B cell (primary cell): ENCODE measurements at places on chromosomes 2 and 18. TPM values are rescaled to one million over a fixed set of nuclear protein-coding genes. Genes with fewer than 3 reads are reported as not detected.
A peak's percentile ranks its signal among the peaks of the same experiment; 100 is the strongest.

DNA sequence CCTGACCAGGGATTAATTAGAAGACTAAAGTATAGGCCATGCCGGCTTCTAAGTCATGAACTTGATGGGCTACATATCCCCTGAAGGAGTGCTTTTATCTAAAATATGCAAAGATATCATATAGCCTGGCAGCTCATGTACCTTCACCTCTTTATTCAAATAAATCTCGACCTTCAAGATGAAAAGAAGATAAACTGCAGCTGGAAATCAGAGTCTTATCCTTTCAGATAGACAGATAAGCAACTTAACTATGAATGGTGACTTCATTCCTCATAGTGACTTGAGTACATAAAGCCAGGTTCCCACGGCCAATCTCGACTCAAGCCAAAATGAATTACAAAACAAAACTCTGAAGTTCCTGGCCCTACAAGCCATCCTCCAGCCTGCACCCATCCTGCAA lies 165.3 kb upstream of the KLHL29 start:
- H3K36me3 ChIP-seq = no peaks in the 10 kb centered on the region
- no peak for DNase-seq
- H3K27ac ChIP-seq = no peak overlapping the region
- H3K27me3 ChIP-seq = no peaks in the 10 kb centered on the region
- H3K4me3 ChIP-seq = no peak overlapping the region

TRIB2 gene
- 35.0 and 36.3 TPM in 2 replicates for total RNA-seq

DNA sequence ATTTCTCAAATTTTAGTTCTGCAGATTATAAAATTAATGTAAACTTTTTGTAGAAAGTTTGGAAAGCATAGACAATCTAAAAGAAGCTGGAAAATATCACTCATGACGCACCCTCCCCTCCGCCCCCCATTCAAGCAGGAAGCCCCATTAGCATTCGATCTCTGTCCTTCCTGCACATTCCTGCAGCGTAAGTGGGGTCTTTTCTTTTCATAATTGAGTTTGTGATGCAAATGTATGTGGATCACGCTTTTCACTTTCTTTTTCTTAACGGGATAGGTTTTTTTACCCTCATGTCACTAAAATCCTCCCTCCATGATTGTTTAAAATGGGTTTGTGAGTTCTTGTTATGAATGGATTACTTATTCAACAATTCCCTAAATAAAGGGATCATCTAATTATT lies 181.7 kb upstream of the HDAC4 start:
- H3K27me3 ChIP-seq = no peaks in the 10 kb centered on the region
- no peak overlapping the region for H3K27ac ChIP-seq
- H3K4me3 ChIP-seq = no peak overlapping the region
- no peaks in the 10 kb centered on the region for H3K4me1 ChIP-seq

- H3K36me3 ChIP-seq = no peaks in the 10 kb centered on the region
- no peaks in the 10 kb centered on the region for H3K27me3 ChIP-seq
- no peak overlapping the region for H3K27ac ChIP-seq
- H3K4me1 ChIP-seq = no peaks in the 10 kb centered on the region
Observed at GRCh38 chr2:22701561-22702160, 683.3 kb upstream of the KLHL29 start.

GRCh38 chr18:49250816-49251388 lies 209.5 kb downstream of the DYM start:
- no peaks in the 10 kb centered on the region for H3K4me1 ChIP-seq
- no peak overlapping the region for H3K27ac ChIP-seq
- peaks cover 3% of the 10 kb centered on the region for H3K36me3 ChIP-seq
- H3K27me3 ChIP-seq = no peaks in the 10 kb centered on the region
- DNase-seq = no peak

UGT1A4 gene
- not detected in 2 replicates for total RNA-seq

DNA sequence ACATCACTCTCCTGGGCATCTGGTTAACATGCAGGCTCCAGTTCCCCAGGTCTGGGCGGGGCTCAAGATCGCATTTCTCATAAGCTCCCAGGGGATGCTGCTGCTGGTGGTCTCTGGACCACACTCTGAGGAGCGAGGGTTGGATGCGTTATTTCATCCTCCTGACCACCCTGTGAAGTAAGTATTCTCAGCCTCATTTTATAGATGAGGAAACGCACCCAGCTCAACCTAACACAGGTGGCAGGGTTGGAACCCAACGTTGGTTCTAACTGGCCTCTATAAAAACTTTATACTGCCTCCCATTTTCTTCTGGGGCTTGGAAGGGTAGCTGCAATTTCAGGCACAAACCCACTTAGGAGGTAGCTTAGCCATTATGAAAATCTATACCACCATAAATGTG lies 120.5 kb downstream of the FAM210A start:
- no peaks in the 10 kb centered on the region for H3K36me3 ChIP-seq
- no peak for DNase-seq
- H3K27ac ChIP-seq = no peak overlapping the region
- H3K4me3 ChIP-seq = no peak overlapping the region
- H3K4me1 ChIP-seq = peaks cover 20% of the 10 kb centered on the region
- H3K27me3 ChIP-seq = no peaks in the 10 kb centered on the region

- peaks cover 46% of the 10 kb centered on the region for H3K4me1 ChIP-seq
- no peaks in the 10 kb centered on the region for H3K36me3 ChIP-seq
- H3K4me3 ChIP-seq = no peak overlapping the region
- H3K27ac ChIP-seq = no peak overlapping the region
- no peaks in the 10 kb centered on the region for H3K27me3 ChIP-seq
Observed at GRCh38 chr2:45856391-45857274, 205.2 kb downstream of the PRKCE start.

C2orf72 gene
- total RNA-seq = not detected in 2 replicates

CNGA3 gene
- total RNA-seq = not detected in 2 replicates

CFAP65 gene
- total RNA-seq = not detected in 2 replicates

DNA sequence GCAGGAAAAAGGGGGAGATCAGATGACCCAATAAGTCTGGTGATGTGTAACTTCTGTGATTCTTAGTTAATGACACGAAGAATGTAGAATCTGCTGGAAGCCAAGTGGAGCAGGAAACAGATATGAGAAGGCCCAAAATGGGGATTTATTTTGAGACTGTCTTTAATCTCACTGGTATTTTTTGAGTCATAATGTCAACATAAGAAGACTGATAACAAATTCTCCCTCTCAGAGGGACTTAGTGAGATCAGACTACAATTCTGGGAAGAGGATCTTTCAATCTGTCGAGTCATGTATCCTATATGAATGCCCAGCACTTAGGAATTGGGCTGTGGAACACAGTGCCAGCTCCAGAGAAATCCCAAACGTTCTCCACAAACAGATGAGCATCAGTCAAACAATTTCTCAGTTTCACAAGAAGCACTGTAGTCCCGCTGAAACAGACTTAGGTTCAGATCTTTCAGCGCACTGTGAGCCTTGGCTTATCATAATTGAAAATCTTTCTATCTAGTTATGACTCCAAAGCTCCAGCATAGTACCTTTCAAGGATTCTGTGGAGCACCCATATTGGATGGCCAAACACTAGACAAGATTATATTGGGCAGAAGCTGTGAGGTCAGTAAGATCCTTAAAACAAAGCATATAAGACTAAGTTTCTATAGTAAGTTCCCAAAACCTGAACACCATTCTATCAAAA lies 738.2 kb downstream of the LRP1B start:
- no peak overlapping the region for H3K4me3 ChIP-seq
- H3K27me3 ChIP-seq = no peaks in the 10 kb centered on the region
- H3K36me3 ChIP-seq = no peaks in the 10 kb centered on the region
- DNase-seq = no peak

DNA sequence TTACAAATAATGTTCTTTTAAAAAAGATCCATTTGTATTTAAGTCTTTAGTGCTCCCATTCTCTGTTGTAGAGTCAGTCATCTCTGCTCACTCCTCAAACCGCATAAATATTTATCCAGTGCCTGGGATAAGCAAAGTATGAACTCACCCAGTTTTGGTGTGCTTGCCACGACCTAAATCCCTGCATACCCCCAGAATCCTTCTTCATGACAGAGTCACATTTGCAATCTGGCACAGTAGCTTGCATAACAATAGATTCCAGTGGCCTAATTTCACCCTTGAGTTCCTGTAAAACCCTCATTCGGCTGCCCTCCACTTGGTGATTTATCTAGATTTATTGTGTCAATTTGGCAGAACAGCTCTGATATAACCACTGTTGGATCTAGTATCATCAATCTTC lies 92.9 kb downstream of the DTNA start:
- H3K4me1 ChIP-seq = no peaks in the 10 kb centered on the region
- DNase-seq = no peak
- H3K27ac ChIP-seq = no peak overlapping the region
- H3K36me3 ChIP-seq = no peaks in the 10 kb centered on the region
- no peak overlapping the region for H3K4me3 ChIP-seq

DNA sequence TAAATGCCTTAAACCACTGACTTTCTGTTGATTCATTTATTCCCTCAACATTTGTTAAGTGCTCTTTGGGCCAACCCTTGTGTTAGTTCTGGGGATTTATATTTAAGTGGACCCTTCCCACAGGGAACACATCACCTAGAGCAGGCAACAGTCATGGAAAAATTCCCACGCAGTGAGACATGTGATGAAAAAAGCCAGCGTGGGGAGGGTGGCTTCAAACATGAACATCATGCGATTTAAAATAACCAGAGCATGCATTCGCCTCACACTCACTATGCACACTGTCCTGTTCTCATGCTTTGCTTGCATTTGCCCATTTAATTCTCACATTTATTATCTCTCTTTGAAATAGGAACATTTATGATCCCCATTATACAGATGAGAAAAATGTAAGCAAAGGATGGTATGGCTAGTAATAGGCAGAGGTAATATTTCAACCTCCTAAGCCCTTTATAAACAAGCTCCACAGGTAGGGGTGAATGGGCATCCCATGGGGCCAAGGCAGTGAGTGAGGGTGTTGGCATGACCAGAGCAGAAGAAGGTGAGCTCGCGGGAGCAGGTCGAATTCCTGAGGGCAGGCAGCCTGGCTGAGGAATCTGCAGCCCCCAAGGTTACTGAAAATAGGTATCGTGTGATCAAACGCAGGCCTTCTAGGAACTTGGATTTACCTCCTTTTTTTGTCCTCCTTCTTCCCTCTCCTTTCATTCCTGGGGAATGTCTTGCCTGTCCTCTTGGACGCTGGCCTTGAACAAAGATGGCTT lies 297.8 kb downstream of the MYCN start:
- no peaks in the 10 kb centered on the region for H3K36me3 ChIP-seq
- H3K27me3 ChIP-seq = no peaks in the 10 kb centered on the region
- H3K4me1 ChIP-seq = no peaks in the 10 kb centered on the region
- no peak for DNase-seq

GRCh38 chr2:216352653-216353270 lies 19.5 kb downstream of the MARCHF4 start:
- no peaks in the 10 kb centered on the region for H3K4me1 ChIP-seq
- no peak overlapping the region for H3K27ac ChIP-seq
- no peak for DNase-seq

ARHGAP15 gene
- 187 and 198 TPM in 2 replicates for total RNA-seq

GRCh38 chr2:150919901-150920300 lies 341.8 kb downstream of the RBM43 start:
- H3K4me1 ChIP-seq = no peaks in the 10 kb centered on the region
- H3K36me3 ChIP-seq = no peaks in the 10 kb centered on the region
- DNase-seq = no peak
- H3K27me3 ChIP-seq = no peaks in the 10 kb centered on the region

- peak overlapping the region; percentile 65 for H3K27ac ChIP-seq
- H3K36me3 ChIP-seq = no peaks in the 10 kb centered on the region
- H3K27me3 ChIP-seq = no peaks in the 10 kb centered on the region
- peak; percentile 67 for DNase-seq
- peaks cover 46% of the 10 kb centered on the region for H3K4me1 ChIP-seq
Observed at GRCh38 chr2:109254174-109254904, 125.3 kb downstream of the SH3RF3 start.

DNA sequence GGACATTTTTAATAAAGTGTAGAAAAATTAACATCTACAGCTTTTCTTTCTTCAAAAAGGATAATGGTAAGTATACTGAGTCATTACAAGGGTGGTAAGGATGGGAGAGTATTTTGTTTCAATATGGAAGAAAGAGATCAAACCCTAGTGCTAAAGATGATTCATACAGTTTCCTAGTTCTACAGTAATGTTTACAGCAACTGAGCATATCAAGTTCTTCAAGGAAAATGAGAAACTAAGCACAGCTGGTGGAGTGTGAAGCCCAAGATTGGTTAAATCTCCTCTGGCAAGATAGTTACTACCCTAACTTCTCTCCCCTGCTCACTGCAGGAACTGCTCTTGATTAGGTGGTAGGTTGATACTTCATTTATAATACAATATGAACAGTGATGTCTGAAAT lies 467.5 kb downstream of the XIRP2 start:
- H3K27ac ChIP-seq = no peak overlapping the region
- H3K4me3 ChIP-seq = no peak overlapping the region
- H3K4me1 ChIP-seq = no peaks in the 10 kb centered on the region
- DNase-seq = no peak
- no peaks in the 10 kb centered on the region for H3K36me3 ChIP-seq

GRCh38 chr2:20173496-20174402 lies 51.2 kb downstream of the SDC1 start:
- no peak overlapping the region for H3K27ac ChIP-seq
- no peaks in the 10 kb centered on the region for H3K36me3 ChIP-seq
- no peaks in the 10 kb centered on the region for H3K27me3 ChIP-seq
- no peak overlapping the region for H3K4me3 ChIP-seq
- DNase-seq = no peak

KDSR gene
- total RNA-seq = 21.1 and 26.4 TPM in 2 replicates

DNA sequence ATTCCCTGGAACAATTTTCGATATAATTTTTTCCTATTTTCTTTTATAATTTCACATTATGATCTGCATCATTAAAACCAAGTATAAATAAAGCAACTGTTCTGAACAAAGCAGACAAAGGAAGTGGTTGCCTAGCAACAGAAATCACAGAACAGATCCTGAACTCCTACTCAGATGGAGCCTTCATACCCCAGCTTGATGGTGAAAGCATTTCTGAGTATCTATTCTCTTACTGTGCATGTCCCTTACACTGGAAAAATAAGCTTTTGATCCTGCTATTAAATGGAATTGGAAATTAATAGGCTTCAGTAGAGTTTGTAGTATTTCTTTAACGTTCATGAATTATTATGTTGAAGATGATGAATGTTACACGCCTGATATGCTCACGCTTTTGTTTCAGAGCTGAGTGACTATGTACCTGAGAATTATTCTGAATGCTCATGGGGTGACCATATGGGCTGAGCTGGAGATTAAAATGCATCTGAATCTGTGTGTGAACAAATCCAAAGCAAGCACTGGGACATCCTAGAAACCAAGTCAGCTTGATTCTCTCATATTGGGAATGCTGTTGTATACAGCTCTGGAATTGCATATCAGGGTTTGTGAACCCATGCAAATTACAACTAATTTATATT lies 254.0 kb downstream of the KCNJ3 start:
- H3K4me3 ChIP-seq = no peak overlapping the region
- no peaks in the 10 kb centered on the region for H3K27me3 ChIP-seq
- DNase-seq = no peak
- no peaks in the 10 kb centered on the region for H3K4me1 ChIP-seq
- H3K36me3 ChIP-seq = no peaks in the 10 kb centered on the region

DNA sequence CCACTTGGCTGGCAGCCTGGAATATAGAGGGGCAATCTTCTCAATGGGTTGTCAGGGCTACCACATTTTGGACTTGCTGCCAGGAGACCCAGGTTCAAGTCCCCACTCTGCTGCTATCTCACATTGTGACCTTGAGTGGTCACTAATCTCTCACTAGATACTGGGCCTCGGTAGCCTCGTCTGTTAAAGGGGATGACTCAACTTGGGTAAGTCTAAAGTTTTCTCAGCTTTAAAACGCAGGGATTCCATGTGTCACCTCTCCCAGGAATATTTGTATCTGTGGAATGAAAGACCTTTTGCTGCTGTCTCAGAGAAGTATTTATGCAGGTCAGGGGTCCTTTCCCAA lies 86.3 kb downstream of the SEMA4F start:
- H3K4me1 ChIP-seq = no peaks in the 10 kb centered on the region
- H3K36me3 ChIP-seq = no peaks in the 10 kb centered on the region
- H3K27me3 ChIP-seq = no peaks in the 10 kb centered on the region
- H3K4me3 ChIP-seq = no peak overlapping the region
- DNase-seq = no peak
- no peak overlapping the region for H3K27ac ChIP-seq

MAP2 gene
- 3.0 and 3.1 TPM in 2 replicates for total RNA-seq
